HFF-Myc (cell line): ENCODE measurements at places on chromosomes 5 and 9.

DNA sequence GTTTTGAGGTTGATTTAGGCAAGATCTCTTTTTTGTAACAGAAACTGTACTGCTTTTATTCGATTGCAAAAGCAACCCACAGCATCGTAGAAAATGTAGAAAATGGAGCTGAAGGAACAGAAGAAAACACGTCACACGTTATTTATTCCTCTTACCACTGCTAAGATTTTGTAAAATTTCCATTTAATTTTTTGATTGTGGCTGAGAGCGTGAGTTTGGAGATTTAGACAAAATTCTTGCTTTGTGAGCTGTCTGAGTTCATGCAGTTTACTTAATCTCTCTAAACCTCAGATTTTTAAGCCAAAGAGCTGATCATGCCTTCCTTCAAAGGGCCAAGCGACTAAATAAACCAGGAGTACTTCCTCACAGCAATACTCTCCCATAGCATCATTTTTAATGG, 24.8 kb downstream of the DPYSL3 start:
- DNase-seq, result no peak

GRCh38 chr5:137792303-137792702, 38.1 kb upstream of the HNRNPA0 start:
- DNase-seq, result no peak

GRCh38 chr9:129069862-129070641, 10.9 kb upstream of the DOLPP1 start:
- no peak for DNase-seq

DNA sequence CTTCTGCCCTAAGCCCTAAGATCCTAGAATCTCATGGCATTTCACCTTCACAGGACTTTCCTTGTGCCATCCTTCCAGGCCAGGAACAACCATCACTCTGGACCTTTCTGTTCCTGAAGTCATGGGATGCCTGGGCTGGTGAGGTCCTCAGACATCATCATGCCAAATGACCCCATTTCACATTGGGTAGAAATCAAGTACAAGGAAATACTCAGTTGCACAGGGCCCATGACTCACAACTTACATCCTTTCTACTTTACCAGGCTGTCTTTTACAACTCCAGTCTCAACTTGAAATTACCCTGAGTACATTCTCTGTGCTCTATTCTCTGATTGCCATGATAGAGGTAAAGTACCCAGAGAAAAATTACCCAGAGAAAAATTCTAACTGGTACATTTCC, 167.1 kb downstream of the PIK3R1 start:
- DNase-seq, result no peak

DNA sequence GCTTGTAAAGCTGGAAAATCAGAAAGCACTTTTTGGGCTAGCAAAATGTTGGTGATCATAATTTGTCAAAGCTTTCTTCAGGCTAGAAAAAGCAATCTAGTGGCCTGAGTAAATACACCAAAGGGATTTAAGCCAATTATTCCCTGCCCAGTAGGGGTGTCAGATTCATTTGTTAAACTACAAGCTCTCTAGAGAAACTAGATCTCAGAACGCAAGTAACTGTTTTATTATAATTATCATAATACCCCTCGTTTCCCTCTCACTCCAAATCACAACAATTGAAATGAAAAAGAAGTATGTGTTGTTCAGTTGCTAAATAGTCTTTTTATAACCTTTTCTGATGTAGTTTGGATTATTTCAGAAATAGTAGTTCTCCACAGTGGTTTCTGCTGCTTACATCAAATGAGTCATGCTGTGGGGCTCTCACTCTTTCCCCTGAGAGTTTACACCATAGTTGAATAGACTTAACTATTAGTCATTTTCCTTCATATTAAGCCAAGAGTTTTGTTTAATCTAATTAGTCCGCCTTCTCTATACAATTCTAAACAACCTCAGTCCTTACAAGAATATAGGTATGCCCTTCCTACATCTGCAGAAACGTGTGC, 918.6 kb upstream of the DMAC1 start:
- DNase-seq, result no peak

- no peak for DNase-seq
Observed at GRCh38 chr5:103446813-103447212, 115.8 kb downstream of the NUDT12 start.

DNA sequence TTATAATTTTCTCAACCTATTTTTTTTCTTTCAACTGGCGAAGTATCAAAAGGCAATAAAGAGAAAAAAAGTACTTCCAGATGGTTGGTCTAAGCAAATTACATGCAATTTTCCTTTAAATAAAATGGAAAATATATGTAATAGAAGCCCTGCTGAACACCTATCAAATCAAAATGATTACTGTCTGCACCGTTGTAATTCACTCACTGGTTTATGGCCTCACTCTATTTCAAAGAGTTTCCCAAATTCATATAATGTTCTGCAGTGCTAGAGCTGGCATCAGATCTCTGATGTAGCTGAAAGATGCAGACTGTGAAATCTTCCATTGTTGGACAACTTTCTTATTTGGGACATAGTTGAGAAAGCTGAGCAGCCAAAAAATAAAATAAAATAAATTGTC, 130.3 kb downstream of the SEMA5A start:
- DNase-seq, result no peak

DNA sequence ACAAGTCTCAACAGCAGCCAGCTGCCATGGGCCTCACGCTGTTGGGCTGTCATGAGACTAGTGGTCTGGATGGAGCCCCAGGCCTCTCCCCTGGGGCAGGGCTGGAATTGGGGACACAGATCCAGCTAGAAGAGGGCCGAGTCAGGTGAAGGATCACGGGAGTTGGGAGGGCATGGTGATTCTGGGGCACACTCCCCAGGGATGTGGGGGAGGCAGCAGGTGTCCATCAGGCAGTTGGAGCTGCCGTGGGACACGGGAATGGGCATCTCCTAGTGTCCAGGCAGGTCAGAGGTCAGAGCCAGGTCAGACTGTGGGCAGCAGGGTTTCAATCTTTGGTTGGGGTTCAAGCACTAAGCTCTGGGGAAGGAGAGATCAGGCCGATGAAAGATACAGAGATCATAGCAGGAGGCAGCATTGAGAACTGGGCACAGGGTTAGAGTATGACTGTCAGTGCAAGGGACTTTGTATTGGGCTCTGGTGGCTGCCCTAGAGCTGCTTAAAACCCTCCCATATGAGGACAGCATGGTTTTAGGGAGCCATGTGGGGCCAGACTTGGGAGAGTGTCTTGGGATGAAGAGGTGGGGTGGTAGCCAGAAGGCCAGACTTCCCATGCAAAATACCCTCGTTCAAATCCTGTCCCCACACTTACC, 59.2 kb downstream of the ARHGEF37 start:
- no peak for DNase-seq

- DNase-seq, result no peak
Observed at GRCh38 chr9:35108946-35109575, 6.1 kb upstream of the STOML2 start.

GRCh38 chr5:145520335-145520734, 314.8 kb downstream of the PRELID2 start:
- no peak for DNase-seq

GRCh38 chr5:107555425-107556090, 115.2 kb downstream of the EFNA5 start:
- DNase-seq, result no peak

GRCh38 chr5:2027790-2028189, 145.1 kb upstream of the IRX4 start:
- DNase-seq, result no peak

GRCh38 chr5:112709416-112709815, 28.3 kb upstream of the APC start:
- no peak for DNase-seq

DNA sequence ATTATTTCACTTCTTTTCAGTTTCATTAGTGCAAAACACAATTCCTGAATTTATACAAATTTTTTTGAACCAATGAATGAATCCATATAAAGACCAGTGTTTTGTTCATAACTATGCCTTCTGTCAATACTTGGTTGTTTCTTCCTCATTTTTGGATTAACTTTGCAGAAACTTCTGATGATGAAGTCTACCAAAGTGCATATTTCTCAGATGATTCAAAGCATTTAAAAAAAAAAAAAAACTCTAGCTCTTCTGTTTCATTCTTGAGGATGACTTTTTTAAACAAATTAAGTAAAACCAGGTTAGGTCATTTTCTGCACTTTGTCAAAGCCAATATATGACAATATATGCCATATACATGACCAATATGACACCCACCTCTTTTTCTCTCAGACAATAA, 92.6 kb downstream of the CHSY3 start:
- no peak for DNase-seq

- no peak for DNase-seq
Observed at GRCh38 chr5:59586841-59587240, 306.7 kb downstream of the PDE4D start.

- no peak for DNase-seq
Observed at GRCh38 chr9:20197976-20198685, 409.3 kb upstream of the SLC24A2 start.

DNA sequence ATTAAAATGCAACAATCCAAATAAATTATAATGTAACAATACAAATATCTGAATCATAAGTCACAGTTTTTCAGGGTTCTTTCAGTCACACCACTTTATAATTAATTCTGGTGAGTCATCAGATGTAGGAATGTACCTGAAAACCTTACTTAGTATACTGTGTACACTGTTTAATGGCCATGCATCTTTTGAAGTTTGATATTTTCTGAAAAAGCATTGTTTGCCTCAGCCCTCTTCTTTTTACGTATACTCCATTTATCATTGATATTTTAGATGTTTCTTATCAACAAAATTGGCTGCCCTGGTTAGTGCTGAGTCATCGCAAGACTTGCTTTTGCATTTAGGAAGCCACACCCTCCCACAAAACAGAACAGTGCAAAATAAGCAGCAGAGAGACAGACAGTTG, 218.6 kb downstream of the PJA2 start:
- DNase-seq, result peak; percentile 16

- no peak for DNase-seq
Observed at GRCh38 chr5:80217667-80218066, 38.2 kb downstream of the SERINC5 start.

DNA sequence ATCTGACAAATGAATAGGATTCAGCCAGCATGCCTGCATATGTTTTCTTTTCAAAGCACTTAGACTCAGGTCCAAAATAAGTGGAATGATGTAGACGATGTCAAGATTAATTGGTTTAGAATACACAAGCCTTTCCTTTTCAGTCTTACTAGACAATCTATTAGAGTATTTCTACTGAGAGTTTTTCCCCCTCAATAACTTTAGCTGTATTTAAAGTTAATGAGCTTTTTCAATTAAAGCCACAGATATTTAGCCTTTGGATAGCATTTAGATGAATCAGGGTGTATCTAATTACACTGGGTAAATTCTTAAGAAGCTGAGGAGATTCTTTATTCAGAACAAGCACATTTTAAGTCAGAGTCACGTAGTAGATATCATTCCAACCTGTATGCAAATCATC, 198.7 kb upstream of the MPDZ start:
- no peak for DNase-seq

DNA sequence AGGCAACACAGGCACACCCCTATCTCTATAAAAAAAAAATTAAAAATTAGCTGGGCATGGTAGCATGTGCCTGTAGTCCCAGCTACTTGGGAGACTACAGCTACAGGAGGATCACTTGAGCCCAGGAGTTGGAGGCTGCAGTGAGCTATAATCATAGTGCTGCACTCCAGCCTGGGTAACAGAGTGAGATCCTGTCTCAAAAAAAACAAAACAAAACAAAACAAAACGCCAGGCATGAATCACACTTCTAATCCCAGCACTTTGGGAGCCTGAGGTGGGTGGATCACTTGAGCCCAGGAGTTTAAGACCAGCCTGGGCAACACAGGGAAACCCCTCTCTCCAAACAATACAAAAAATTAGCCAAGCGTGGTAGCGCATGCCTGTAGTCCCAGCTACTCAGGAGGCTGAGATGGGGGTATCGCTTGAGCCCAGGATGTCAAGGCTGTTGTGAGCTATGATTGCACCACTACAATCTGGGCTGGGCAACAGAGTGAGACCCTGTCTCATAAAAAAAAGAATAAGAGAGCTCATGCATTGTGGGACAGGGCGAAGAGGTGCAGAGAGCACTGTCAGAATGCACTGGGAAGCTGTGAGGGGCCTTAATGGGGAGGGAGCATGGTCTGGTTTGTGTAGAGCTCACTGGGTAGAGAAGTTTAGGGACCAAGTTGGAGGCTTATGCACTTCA, 8.4 kb upstream of the SAP30L start:
- no peak for DNase-seq

GRCh38 chr5:176418251-176418650, 1.9 kb upstream of the CLTB start:
- DNase-seq, result no peak

- no peak for DNase-seq
Observed at GRCh38 chr9:97039514-97039860, 545 bp upstream of the CTSV start.

DNA sequence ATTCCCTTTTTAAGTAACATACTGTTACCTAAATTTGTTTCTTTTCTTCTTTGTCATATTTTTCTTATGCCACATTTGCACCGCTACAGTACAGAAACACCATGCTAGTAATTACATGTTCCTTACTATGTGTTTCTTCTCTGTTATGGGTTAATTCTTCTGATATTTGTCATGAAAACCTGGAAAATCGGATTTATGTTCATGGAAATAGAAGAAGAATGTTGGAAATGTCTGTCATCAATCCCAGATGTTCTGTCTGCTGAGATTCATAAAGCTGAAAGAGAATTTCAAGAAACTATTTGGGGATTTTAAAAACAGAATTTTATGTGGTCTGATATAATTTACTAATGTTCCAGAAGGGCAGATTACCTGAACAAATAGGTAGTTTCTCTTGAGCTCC, 305.2 kb upstream of the NREP start:
- no peak for DNase-seq

DNA sequence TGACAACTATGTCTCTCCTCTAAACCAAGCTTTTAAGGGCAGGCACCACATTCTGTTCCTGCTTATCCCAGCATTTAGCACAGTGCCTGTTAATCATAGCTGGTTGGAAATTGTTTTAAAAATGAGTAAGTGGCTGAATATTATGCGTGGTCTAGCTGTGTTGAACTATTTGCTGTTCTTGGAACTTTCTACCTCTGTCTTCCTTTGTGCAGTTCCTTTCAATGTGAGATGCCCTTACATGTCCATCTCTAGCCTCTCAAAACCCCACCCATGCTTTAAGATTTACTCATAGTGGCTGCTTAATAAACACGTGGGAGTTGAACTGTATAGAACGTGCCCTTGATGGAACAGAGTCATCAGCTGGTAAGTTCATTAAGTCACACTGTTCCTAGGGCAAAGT, 34.5 kb downstream of the C9orf57 start:
- no peak for DNase-seq

GRCh38 chr9:94824913-94825610, 98.6 kb downstream of the AOPEP start:
- no peak for DNase-seq

GRCh38 chr5:153623751-153624450, 133.4 kb downstream of the GRIA1 start:
- DNase-seq, result no peak

- no peak for DNase-seq
Observed at GRCh38 chr5:61809651-61810050, 477.6 kb downstream of the ZSWIM6 start.
